ENCODE measurements at places on chromosomes 2 and 18.

- no peak overlapping the region for H3K27ac ChIP-seq
- H3K4me3 ChIP-seq: no peak overlapping the region
- H3K36me3 ChIP-seq: no peaks in the 10 kb centered on the region
- H3K27me3 ChIP-seq: no peaks in the 10 kb centered on the region
These were observed 39.2 kb upstream of the LOXHD1 start for GRCh38 chr18:46696268-46696667.

DNA sequence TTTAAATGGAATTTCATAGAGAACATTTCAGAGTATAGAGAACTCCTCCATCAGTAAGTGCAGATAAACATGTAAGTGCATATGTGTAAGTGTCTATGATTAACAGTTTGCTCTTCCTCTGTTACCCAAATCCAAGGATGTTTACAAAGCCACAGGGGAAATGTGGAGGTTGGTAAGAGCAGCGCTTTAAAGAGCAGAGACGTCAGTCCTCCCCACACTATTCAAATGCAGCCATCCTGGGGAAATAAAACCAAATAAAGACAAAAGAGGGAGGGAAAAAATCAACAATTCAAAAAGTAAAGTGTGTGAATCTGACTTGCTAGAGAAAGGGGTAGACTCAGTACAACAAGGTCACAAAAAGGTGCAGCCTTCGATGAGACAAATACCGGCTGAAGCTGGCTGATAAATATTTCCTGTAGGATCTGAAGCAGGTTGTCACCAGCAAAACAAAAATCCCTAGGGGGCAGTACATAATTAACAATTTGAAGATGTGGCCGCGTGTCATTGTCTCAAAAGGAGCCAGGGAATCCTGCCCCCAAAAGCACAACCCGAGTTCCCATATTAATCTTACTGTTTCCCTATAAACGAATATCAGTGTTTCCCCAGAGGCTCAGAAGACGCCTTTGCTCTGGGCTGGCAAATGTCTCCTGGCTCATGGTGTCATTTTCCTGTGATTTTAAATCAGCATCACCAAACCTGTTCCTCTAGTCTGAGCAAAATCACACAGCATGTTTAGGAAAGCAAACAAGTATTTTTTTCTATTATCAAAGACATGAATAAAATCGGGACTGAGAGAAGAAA lies 216.5 kb downstream of the CDCA7 start:
- peaks cover 28% of the 10 kb centered on the region for H3K4me1 ChIP-seq
- DNase-seq: no peak
- H3K27ac ChIP-seq: peak overlapping the region; percentile 74
- peak overlapping the region; percentile 5 for H3K4me3 ChIP-seq
- H3K27me3 ChIP-seq: no peaks in the 10 kb centered on the region

DNA sequence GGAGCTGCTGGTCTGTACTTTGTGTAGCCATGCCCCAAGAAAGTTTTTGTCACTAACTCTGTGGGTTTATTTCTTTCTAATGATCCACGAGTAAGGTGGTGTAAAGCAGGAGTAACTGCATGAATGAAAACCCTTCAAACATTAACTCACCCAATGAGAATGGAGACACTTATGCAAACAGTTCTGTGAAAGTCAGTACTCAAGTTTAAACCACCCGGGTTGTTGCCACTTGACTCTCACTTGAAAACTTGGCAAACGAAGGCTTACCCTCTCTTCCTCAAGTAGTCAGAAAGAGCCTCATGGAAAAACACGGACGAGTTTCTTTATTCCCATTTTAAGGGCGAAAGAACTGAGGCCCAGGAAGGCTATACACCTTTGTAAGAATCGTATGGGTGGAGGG lies 117.5 kb downstream of the MMADHC start:
- H3K27ac ChIP-seq: no peak overlapping the region
- H3K36me3 ChIP-seq: no peaks in the 10 kb centered on the region
- H3K27me3 ChIP-seq: no peaks in the 10 kb centered on the region
- no peak for DNase-seq
- no peaks in the 10 kb centered on the region for H3K4me1 ChIP-seq
- H3K4me3 ChIP-seq: no peak overlapping the region

- no peaks in the 10 kb centered on the region for H3K36me3 ChIP-seq
- peak overlapping the region; percentile 59 for H3K4me3 ChIP-seq
- DNase-seq: no peak
- H3K27me3 ChIP-seq: no peaks in the 10 kb centered on the region
These were observed 721 bp upstream of the EHD3 start for GRCh38 chr2:31233231-31233630.

DNA sequence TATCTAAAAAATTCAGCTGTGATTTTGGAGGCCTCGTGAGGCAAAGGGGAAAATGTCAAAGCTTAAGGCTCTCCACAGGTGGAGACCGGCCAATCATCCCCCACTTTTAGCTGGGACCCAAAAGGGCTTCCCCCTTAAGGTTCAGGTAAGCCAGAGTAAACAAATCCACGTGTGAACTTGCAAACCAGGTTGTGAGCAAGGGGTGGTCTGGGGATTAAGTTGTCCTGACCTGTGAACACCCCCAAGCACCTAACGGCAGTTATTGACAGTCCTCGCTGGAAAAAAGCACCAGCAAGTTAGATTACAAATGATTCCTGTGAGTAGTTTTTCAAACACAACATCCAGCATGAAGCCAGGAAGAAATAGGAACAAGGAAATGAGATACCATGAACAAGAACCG lies 42.9 kb downstream of the MYO7B start:
- no peaks in the 10 kb centered on the region for H3K36me3 ChIP-seq
- no peaks in the 10 kb centered on the region for H3K27me3 ChIP-seq
- H3K4me3 ChIP-seq: no peak overlapping the region
- DNase-seq: no peak

Measured in suprapubic skin (tissue), 4 donors.